HS-5 (cell line): ENCODE measurements at places on chromosomes 6 and 20.

DNA sequence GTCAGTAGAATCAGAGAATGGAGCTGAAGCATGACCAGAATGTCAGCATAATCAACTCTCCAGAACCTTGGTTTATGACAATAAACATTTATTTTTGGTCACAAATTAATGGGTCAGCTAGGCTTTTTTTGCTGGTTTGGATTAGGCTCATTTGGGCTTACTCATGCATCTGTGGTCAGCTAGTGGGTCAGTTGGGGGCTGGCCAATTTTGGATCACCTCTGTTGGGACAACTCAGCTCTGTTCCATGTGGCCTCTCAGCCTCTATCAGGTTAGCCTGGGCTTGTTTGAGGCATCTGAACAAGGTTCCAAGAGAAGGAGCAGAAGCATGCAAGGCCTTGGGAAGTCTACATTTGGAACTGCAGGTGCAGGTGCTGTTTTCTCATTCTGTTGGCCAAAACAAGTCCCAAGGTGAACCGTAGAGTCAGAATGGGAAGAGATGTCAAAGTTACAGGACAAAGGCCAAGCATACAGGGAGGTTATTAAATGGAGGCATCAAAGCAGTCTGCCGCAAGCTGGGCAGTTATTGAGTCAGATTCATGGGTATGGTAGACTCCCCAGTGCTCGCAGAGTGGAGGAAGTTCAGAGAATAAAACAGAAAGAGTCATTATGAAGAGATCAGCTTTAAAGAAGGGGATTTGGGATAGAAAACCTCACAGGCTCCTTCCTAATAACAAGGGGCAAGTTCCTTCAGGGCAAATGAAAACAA, 173.0 kb downstream of the PLCB4 start:
- DNase-seq: no peak

DNA sequence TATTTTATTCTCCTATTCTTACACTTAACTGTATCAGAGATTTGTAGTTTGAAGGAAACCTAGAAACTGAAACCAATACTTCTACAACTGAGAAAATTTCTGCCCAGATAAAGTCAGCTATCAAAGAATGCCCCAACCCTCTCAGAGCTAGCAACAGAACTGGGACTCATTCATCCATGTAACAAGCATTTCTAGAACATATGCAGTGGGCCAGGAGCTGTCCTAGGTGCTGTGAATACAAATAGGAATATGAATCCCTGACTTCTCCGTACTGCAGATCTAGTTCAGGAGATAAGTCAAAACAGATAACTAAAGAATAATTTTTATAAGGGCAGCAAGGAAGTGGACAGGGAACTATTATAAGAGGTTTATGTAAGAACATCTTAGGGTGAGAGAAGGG, 654.1 kb upstream of the NOX3 start:
- DNase-seq: no peak

GRCh38 chr20:35042268-35042667, 50.3 kb downstream of the TRPC4AP start:
- no peak for DNase-seq

GRCh38 chr6:35426074-35426473, 26.1 kb upstream of the FANCE start:
- DNase-seq: no peak

DNA sequence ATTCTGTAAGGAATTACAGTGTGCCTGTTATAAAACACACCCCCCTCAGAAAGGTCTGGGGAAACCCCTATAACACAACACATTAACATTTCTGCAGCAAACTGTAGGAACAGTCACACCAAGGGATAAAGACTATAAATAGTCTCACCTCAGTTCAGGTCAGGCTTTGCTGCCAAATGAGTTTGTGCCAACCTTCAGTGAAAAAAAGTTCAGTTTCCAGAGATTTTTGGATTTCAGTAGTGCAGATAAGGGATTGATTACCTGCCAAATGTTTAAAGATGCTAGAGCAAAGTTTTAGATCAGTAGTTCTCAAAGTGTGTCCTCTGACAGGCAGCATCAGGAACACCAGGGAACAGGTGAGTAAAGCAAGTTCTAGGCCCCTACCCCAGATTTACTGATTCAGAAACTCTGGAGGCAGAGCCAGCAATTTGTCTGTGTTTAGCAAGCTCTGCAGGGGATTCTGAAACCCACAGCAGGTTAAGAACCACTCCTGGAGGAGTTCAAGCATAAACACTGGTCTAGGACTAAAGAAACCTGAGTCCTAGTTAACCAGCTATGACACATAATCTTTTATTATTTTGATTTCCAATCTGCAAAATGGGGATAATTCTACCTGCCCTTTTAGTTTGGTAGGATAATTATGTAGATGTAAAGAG, 111.0 kb downstream of the RCAN2 start:
- DNase-seq: no peak

DNA sequence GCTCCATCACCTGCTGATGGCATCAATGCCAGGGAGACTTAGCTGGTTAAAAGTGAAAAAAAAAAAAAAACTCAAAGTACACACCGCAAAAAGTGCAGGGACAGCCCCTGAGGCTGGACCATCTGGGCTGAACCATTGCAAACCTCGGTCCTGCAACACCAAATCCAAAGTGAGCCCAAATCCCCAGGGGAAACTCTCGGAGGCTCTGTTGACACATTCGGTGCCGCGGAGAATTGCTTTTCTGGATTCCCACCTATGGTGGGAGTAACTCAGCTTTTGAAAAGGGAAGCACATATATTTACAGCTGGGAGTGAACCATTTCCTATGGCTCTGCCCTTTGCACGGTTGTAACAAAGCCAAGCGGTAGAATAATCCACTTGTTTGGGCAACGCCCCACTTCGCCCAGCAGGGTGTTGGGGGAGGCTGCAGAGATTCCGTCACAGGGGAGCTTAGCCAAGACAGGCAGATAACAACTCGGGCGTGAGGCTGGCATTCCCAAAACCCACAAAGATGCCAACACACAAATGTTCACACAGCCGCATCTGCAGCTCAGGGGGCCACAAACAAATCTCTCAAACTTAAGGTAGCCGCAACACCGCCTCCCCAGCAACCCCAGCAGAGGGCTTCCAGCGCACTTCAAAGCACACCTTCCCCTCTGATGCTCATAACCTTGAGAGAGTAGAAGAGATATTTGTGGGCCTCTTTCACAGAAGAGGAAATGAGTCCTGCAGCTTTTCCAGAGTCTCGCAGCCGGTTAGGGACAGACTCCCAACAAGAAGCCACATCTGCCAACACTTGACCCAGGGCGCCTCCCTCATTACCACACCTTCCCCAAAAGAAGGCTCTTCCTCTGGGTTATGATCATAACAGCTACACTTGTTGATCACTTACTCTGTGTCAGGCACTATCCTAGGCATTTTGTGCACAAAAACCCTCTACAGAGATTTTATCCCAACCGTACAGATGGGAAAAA, 11.4 kb downstream of the ZC3H12D start:
- no peak for DNase-seq

- no peak for DNase-seq
These were observed 118.7 kb downstream of the ATG5 start for GRCh38 chr6:106206905-106207304.

GRCh38 chr6:129032602-129033001, 149.7 kb downstream of the LAMA2 start:
- no peak for DNase-seq

- no peak for DNase-seq
These were observed 14.7 kb upstream of the BPIFA3 start for GRCh38 chr20:33202451-33202850.
